HT-29 (cell line): ENCODE measurements at places on chromosomes 16 and 17.

DNA sequence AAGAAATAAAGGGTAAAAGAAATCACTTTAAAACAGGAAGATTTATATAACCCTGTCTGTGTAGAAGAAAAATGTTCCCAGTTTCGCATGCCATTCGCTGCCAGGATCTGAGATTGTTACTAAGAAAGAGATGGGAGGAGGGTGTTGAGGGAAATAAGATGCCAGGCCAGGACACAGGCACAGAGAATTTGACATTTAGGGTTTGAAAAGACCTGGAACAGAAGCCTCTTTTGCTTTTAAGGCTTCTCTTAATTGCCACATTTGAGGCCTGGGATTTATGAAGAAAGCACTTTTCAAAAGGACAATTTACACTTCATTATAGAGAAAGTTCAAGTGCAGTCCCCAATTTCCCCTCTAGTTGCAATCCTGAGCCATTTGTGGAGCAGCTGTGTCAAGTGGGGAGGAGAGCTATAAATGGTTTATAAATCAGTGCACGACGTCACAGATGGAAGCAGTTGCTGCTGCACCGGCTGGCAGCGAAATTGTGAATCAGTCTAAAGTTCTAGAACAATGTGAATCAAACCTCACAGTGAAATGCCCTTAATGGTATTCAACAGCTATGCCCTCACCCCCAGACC is 26.5 kb upstream of the C16orf87 start:
- DNase-seq, result peak; percentile 80

GRCh38 chr16:84103678-84104077 is 13.1 kb downstream of the MBTPS1 start:
- no peak for DNase-seq

- no peak for DNase-seq
These were observed 159.2 kb downstream of the CYLD start for GRCh38 chr16:50901062-50901461.

GRCh38 chr17:27109346-27109745 is 184.6 kb upstream of the WSB1 start:
- no peak for DNase-seq

DNA sequence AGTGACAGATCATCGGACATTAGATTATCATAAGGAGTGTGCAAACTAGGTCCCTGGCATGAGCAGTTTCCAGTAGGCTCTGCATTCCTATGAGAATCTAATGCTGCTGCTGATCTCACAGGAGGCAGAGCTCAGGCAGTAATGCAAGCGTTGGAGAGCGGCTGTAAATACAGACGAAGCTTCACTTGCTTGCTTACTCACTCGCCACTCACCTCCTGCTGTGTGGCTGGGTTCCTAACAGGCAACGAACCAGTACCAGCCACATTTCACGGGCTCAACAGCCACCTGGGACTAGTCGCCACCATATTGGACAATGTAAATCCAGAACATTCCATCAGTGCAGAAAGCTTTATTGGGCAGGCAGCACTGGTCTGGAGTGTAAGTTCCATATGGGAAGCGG is 7.7 kb downstream of the JPH3 start:
- DNase-seq, result no peak

GRCh38 chr16:78563905-78564304 is 464.5 kb downstream of the WWOX start:
- no peak for DNase-seq

DNA sequence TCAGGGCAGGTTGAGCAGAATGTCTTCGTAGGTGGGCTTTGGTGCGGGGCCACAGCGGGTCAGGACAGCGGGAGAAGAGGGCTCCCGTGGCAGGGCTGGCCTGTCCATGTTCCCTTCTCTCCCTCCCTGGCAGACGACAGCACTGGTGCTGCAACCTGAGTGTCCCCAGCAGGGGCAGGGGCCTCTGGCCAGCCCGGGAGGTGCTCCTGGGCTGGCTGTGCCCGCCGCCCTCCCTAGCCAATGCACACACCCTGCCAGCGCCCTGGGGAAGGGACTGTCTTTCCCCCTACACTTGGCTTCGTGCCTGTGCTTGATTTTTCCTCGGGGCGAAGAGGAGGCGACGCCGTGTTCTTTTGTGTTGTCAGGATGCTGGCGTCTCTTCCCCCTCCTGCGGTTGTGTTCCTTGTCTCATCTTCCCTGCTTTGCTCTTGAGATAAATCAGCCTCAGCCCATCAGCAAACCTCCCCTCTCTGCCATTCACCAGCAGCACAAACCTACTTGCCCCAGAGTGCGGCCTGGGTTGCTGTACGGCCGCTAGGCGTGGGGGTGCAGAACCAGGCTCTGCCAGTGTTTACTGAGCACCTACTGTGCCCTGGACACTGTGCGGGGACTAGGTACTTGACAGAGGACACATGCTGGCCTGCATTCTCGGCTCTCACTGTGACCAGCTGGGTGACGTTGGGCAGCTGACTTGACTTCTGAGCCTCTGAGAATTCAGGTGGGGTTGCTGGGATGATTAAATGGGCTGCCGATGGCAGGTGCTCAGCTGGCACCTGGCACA is 237.3 kb upstream of the CIBAR2 start:
- no peak for DNase-seq

GRCh38 chr16:84314373-84314772 is 19.7 kb downstream of the WFDC1 start:
- DNase-seq, result no peak

GRCh38 chr17:59856859-59857794 is 35.6 kb downstream of the TUBD1 start:
- DNase-seq, result peak; percentile 79

GRCh38 chr16:85570213-85570734 is 42.8 kb upstream of the GSE1 start:
- peak; percentile 69 for DNase-seq

GRCh38 chr16:55411231-55411630 is 67.8 kb upstream of the MMP2 start:
- no peak for DNase-seq

DNA sequence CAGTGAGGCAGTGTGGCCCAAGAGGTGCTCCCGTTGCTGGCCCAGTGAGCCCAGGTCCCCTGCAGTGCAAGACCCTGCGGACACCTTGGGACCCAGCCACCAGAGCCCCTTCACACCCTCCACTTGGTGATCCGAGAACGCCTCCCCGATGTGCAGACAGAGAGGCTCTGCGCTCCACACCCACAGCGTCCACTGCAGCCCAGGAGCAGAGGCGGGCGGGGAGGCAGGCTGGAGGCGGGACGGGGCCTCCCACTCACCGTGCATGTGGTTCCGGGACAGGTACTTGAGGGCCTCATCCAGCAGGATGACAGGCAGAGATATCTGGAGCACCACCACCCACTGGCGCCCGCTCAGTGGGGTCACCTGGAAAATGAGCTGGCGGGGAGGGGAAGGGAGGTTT is 12.1 kb upstream of the P2RX1 start:
- DNase-seq, result no peak

DNA sequence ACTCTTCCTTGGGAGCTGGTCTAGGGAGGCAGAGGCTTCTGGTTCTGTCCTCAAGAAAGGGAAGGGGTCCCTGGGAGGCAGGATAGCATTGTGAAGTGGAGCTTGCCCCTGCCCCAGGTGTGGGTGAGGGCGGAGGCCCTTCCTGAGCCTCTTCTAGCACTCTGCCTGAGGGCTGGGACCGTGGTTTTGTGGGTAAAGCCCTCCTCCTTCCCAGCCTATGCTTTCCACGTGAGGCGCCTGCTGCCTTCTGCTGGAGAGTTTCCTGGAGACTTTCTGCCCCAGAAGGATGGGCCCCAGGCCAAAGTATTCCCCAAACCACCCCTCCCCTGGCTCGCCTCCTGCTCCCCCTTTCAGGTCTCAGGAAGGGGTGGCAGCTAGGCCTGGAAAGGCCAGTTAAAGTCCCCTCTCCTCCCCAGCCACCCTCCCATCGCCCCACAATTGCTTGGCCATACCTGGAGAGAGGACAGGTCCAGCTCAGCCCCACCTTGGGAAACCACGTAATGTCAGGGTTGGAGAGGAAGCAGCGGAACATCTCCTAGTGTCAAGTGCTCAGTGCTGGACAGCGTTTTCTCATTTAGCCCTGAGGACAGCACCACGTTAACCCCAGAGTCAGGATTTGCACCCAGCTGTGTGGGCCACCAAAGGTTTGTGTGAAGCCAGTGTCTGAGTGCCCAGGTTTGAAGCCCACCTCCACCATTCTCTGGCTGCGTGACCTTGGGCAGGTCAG is 5.6 kb downstream of the SBK1 start:
- DNase-seq, result no peak

DNA sequence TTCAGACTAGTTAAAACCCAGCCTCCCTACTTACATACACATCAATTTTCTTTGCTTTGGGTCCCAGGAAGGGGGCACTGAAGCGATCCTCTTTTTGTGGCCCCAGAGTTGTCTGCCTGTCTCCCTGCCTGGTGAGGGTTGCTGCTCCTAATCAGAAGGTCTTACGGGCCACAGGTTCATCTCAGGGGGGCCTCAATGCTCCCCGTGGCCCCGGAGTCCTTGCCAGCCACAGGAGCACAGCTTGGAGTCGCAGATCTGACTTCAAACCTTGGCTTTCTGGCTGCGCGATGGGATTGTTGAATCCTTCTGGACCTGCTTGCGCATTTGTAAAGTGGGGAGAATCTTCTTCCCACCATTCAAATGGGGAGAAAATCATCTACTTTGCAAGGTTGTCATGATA is 44.8 kb upstream of the MYH10 start:
- DNase-seq, result no peak

- no peak for DNase-seq
These were observed 9.6 kb downstream of the PSMD7 start for GRCh38 chr16:74305978-74306784.

DNA sequence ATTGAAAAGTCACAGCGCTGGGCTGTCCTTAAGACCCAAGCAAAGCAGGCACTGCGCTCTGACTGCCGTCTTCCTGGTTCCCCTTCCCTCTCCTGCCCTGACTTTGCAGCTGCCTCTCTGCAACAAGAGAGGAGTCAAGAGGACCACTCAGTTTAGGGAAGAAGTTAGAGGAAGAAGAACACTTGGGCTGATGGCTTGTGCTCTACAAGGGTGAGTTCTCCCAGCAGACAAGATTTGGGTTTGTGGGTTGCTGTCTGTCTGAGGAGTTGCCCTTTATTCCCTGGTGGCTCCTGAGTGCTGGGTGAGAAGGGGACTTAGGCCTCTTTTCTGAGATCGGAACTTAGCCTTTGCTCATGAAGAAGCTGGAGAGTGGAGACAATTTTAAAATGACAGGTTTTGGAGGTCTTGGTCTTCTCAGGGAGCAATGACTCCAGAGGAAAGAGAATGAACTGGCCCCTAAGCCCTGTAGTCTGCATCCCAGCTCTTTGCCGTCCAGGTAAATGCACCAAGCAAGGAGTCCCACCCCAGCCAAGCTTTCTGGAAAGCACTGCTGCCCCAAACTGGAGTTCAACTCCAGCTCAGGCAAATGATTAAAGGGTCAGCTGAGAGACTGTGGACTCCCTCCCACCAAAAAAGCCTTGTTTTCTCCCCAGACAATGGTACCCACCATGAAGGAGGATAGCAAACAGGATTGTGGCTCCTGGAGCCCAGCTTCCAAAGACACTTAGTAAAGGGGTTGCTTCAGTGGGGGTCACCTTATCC is 2.7 kb upstream of the HOXB9 start:
- DNase-seq, result peak; percentile 74
